ENCODE measurements at places on chromosomes 5 and 9. TPM values are rescaled to one million over a fixed set of nuclear protein-coding genes. Genes with fewer than 3 reads are reported as not detected.

- H3K4me3 ChIP-seq: peak overlapping the region; percentile 52
- H3K36me3 ChIP-seq: no peaks in the 10 kb centered on the region
- peak overlapping the region; percentile 3 for H3K27ac ChIP-seq
- H3K4me1 ChIP-seq: peaks cover 22% of the 10 kb centered on the region
- no peak for DNase-seq
Measured at GRCh38 chr9:97848480-97849237, 4.4 kb upstream of the FOXE1 start.

PROB1 gene
- 3.3 TPM for total RNA-seq

DNA sequence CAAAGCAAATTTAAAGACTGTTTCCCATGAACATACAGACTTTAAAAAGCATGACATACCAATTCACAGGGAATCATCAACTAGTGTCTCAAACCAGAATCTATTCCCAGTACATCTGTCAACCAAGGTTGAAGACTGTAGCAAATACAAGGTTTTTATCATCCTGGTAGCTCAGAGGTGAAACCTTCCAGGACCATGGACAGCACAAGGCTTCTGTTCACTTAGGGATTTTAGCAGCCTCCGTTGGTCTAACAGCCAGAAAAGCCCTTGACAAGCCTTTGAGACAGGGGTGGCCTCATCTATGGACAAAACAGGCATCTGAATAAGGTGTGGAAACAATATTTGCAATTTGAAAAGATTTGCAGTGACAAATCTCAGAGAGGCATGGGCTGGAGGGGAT is 119.0 kb downstream of the TRIM32 start:
- H3K4me3 ChIP-seq: no peak overlapping the region
- DNase-seq: no peak

CYSTM1 gene
- 10.3 TPM for total RNA-seq

DNA sequence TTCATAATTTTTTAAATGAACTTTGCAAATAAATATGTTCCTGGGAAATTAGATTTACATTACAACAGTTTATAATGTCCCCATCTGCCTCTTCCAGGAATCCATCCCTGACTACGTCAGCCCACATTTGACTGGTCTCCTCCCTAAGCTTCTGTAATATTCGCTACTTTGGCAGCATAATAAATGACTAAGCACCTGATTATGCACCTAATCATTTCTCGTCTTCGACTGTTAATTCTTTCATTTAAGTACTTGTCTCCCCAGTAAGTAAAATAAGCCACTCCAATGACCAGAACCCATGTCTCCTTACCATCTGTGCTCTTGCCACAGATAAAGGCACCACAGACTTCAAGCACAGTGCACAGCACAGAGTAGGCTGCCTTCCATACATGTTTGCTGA is 122.7 kb downstream of the DENND1A start:
- H3K27ac ChIP-seq: no peak overlapping the region
- DNase-seq: no peak
- no peaks in the 10 kb centered on the region for H3K36me3 ChIP-seq
- H3K27me3 ChIP-seq: no peaks in the 10 kb centered on the region

GRCh38 chr9:122191584-122191983 is 31.9 kb downstream of the MORN5 start:
- H3K27ac ChIP-seq: no peak overlapping the region
- H3K36me3 ChIP-seq: no peaks in the 10 kb centered on the region
- H3K4me1 ChIP-seq: no peaks in the 10 kb centered on the region
- DNase-seq: no peak
- no peak overlapping the region for H3K4me3 ChIP-seq

DNA sequence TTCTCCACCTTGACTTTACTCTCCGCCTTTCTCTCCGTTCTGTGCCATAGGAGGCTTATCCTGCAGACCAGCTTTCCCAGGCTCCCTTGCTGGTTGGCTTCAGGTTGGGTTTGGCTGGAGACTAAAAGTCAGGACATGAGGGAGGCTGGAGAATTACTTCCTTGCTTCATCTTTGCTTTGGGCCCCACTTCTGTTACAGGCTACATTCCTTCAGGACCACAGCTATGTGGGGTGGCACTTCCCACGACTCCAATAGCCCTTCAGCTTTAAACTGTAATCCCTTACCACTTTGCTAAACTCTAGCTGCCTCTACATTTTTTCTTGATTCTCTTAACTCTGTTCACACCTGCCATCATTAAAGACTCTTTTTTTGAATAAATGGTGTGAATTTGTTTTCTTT is 186.7 kb upstream of the NR4A3 start:
- DNase-seq: no peak
- H3K36me3 ChIP-seq: no peaks in the 10 kb centered on the region

DNA sequence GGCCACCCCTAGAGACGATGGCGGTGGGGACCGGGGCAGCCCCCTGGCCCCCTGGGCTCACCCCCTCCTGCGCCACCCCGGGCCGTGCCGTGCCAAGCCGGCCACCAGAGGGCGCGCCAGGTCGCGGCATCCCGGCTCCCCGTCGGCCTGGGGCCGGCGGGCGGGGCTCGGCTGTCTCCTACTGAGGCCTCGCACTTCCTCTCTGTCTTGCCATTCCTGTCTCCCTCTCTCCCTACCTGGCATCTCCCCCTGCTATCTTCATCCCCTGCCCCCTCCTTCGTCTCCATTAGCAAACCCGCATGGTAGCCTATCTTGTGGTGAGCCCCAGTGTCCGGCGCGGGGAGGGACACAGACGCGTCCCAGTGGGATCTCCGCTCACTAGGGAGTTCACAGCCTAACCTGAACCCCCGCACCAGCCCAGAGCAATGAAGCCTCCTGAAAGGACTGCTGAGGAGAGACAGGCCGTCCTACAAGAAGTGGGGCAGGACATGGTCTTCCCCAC is 29.8 kb upstream of the FABP6 start:
- H3K4me1 ChIP-seq: peaks cover 8% of the 10 kb centered on the region
- peak; percentile 71 for DNase-seq
- peak overlapping the region; percentile 46 for H3K27ac ChIP-seq
- H3K27me3 ChIP-seq: peaks cover 12% of the 10 kb centered on the region
- no peaks in the 10 kb centered on the region for H3K36me3 ChIP-seq
- peak overlapping the region; percentile 54 for H3K4me3 ChIP-seq

GRCh38 chr5:142814122-142814521 is 43.9 kb downstream of the ARHGAP26 start:
- H3K27ac ChIP-seq: no peak overlapping the region
- H3K36me3 ChIP-seq: peaks cover 5% of the 10 kb centered on the region
- no peak for DNase-seq
- H3K27me3 ChIP-seq: no peaks in the 10 kb centered on the region
- H3K4me3 ChIP-seq: no peak overlapping the region
- peaks cover 13% of the 10 kb centered on the region for H3K4me1 ChIP-seq

GRCh38 chr5:53359916-53360517 is 120.4 kb upstream of the FST start:
- H3K27me3 ChIP-seq: no peaks in the 10 kb centered on the region
- DNase-seq: no peak
- no peaks in the 10 kb centered on the region for H3K36me3 ChIP-seq
- H3K4me1 ChIP-seq: no peaks in the 10 kb centered on the region
- no peak overlapping the region for H3K27ac ChIP-seq

DNA sequence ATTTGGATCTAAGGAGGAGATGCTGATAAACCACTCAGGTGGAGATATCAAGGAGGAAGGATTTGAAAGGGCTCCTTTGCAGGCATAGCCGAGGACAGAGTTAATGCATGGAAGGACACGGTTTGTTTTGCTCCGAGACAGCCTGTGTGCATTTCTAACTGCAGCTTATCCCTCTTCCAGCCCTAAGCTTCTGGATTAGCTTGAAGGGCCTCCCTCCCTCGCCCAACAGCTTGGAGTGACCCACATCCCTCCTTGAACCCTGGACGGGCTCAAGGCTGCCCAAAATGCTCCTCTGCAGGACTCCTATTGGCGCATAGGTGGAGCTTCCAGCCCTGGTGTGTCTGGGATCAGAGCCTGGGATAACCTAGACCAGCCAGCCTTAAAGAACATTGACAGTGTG is 66.7 kb downstream of the PPARGC1B start:
- no peaks in the 10 kb centered on the region for H3K36me3 ChIP-seq
- H3K27ac ChIP-seq: no peak overlapping the region
- H3K4me3 ChIP-seq: no peak overlapping the region
- H3K27me3 ChIP-seq: no peaks in the 10 kb centered on the region

MED27 gene
- total RNA-seq: 23.3 TPM

DNA sequence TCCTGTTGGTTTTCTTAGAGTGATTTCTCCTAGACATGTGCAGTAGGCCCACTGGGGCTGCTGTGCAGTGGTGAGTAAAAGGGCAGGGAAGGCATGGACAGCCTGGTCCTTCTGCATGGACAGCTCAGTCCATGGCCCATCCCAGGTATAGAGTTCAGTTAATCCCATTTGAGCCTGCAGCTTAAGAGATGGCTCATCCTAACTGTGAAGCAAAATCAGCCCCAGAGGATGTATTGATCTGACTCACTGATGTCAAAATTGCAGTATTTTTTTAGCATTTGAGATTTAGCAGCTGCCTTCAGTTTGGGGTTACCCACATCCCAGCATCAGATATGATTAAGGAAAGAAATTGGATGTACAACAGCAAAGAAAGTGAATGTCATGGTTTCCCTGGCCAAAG is 93.4 kb downstream of the PDE6A start:
- H3K4me1 ChIP-seq: no peaks in the 10 kb centered on the region
- H3K27ac ChIP-seq: no peak overlapping the region
- peaks cover 3% of the 10 kb centered on the region for H3K36me3 ChIP-seq

DNA sequence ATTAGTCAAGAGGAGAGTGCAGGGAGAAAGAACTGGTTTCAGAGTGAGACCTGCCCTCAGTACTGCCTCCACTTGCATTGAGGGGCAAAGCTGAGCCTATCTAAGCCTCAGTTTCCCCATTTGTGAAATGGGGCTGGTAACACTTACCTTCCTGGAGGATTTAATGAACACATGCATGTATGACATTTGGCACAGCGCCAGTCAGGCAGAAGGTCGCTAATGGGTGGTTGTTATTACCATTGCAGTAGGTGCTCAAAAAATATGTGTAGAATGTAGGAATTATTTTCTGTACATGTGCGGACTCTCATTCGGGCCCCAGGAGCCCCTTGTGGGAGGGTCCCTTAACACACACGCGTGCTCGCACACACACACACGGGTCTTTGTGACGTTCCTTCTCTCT is 10.9 kb downstream of the FAT2 start:
- H3K4me1 ChIP-seq: peaks cover 8% of the 10 kb centered on the region
- no peaks in the 10 kb centered on the region for H3K36me3 ChIP-seq
- H3K4me3 ChIP-seq: no peak overlapping the region
- H3K27me3 ChIP-seq: no peaks in the 10 kb centered on the region
- DNase-seq: no peak

DNA sequence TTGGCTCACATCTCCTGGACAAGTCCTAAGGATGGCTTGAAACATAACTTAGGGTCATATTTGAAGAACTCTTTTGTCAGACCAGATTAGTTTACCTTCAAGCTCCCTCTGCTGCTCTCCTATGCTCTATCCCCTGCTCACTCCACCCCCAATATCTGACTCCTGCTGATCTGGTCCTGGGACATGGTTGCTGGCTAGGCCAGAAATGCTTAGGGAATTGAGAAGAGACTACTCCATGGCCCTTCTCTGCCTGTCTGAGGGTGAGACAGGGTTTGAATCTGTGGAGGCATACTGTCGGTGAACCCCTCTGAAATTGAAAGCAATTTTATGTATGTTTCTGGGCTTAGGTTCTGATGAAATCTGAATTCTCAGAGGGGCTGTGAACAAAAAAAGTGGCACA is 3.3 kb downstream of the OTULIN start:
- peaks cover 36% of the 10 kb centered on the region for H3K36me3 ChIP-seq
- H3K4me3 ChIP-seq: peak overlapping the region; percentile 64
- no peak for DNase-seq

CACNA1B gene
- not detected for total RNA-seq

- DNase-seq: no peak
- peaks cover 6% of the 10 kb centered on the region for H3K36me3 ChIP-seq
- H3K27me3 ChIP-seq: no peaks in the 10 kb centered on the region
- H3K4me1 ChIP-seq: peaks cover 9% of the 10 kb centered on the region
- H3K4me3 ChIP-seq: no peak overlapping the region
Measured at GRCh38 chr9:110180511-110181434, 27.2 kb downstream of the C9orf152 start.

- no peaks in the 10 kb centered on the region for H3K4me1 ChIP-seq
- H3K27me3 ChIP-seq: no peaks in the 10 kb centered on the region
- no peak overlapping the region for H3K27ac ChIP-seq
Measured at GRCh38 chr5:82019342-82020138, 47.7 kb downstream of the ATG10 start.

DNA sequence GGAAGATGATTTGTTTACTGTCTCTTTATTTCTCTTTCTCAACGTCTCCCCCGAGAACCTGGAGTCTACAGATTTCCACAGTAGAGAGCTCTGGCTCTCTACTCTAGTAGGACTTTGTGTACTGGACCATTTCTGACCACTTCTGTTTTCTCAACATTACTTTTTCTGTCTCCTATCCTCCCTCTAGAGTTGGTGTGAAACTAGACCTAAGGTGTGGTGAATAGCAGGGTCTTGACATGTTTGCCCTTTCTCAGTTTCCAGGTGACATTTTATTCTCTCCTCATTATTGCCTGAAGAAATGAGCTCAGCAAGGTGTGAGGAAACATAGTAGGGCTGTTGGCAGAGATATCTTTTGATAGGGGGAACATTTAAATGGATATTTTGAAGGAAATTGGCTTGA is 62.1 kb upstream of the IL6ST start:
- H3K36me3 ChIP-seq: peaks cover 40% of the 10 kb centered on the region
- H3K4me3 ChIP-seq: no peak overlapping the region
- H3K4me1 ChIP-seq: peaks cover 75% of the 10 kb centered on the region
- no peak for DNase-seq

CORO2A gene
- 8.2 TPM for total RNA-seq

DNA sequence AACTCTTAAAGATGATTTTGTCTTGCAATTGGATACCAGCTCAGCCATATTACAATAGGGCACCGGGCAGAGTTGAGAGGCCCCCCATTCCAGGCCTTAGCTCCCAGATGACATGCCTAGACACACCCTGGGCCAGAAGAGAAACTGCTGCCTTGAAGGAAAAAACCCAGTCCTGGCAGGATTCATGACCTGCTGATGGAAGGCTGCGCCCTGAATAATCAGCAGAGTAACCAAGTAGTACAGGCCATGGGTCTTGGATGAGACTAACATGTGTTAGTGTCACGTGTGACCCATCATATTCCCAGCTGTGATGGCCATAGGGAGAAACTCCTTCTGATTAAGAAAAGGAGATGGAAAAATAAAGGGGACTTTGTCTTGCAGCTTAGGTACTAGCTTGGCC is 39.0 kb upstream of the DEPDC1B start:
- no peaks in the 10 kb centered on the region for H3K36me3 ChIP-seq
- H3K4me1 ChIP-seq: no peaks in the 10 kb centered on the region
- H3K27me3 ChIP-seq: peaks cover 2% of the 10 kb centered on the region
- H3K4me3 ChIP-seq: no peak overlapping the region
- DNase-seq: no peak

DNA sequence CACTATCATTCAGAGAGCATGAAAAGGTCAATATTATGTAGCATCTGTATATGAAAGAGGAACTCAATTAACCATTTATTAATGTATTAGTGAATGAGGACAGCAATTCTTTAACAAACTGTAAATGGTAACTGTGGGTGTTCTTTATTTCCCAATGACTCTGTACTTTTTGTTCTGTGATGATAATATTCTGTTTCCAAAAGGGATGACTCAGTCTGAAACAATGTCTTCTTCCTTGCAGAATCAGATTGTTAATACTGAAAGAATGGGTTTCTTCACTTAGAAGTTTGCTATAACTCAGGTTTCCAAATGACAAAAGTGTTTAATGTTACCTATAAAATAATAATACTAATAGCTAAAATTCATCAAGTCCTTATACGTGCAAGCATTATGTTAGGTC is 1518.7 kb upstream of the WWC1 start:
- H3K4me3 ChIP-seq: no peak overlapping the region
- no peaks in the 10 kb centered on the region for H3K27me3 ChIP-seq
- H3K4me1 ChIP-seq: no peaks in the 10 kb centered on the region
- no peaks in the 10 kb centered on the region for H3K36me3 ChIP-seq
- no peak for DNase-seq
- no peak overlapping the region for H3K27ac ChIP-seq

KIAA1958 gene
- total RNA-seq: 6.8 TPM
